ENCODE measurements at places on chromosomes 5 and 9.

- no peak for DNase-seq
These were observed 342.6 kb downstream of the MAN2A1 start for GRCh38 chr5:110032376-110032775.

GRCh38 chr9:136117916-136118319 is 757 bp downstream of the TMEM250 start:
- no peak for DNase-seq

- no peak for DNase-seq
These were observed 28.0 kb downstream of the TEX10 start for GRCh38 chr9:100324594-100325200.

GRCh38 chr9:89883401-89884341 is 278.9 kb downstream of the GADD45G start:
- DNase-seq = no peak

DNA sequence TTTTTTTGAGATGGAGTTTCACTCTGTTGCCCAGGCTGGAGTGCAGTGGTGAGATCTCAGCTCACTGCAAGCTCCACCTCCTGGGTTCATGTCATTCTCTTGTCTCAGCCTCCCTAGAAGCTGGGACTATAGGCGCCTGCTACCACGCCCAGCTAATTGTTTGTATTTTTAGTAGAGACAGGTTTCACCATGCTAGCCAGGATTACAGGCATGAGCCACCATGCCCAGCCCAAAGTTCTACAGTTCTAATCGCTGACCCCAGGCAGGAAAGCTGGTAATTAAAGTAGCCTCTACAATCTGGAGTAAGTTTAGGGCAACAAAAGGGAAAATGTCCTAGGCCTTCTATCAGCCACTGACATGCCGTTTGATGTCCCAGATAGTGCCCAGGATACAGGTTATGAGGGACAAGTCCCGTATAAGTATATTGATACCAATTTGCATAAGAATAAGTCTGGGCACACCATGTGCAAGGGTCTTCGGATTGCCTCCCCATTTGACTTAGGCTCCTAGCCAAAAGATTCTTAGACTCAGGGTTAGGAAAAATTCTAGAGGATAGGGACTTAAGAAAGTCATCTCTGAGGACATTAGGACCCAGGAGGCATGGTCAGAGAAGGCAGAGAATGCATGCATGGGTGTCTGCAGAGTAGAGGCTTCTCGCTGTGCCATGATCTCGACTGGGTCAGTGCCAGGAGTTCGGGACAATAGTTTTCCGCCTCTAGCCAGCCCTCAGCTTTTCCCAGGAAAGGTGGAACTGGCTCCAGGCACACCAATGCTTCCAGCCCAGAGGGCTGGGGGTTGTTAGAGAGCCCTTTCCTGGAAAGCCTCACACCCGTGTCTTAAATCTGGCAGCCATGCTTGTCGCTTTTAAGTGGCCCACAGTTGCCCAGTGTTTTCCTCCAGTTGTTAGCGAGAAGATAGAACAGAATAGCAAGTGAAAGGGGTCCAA is 1111.1 kb downstream of the TAF11L14 start:
- DNase-seq = no peak

DNA sequence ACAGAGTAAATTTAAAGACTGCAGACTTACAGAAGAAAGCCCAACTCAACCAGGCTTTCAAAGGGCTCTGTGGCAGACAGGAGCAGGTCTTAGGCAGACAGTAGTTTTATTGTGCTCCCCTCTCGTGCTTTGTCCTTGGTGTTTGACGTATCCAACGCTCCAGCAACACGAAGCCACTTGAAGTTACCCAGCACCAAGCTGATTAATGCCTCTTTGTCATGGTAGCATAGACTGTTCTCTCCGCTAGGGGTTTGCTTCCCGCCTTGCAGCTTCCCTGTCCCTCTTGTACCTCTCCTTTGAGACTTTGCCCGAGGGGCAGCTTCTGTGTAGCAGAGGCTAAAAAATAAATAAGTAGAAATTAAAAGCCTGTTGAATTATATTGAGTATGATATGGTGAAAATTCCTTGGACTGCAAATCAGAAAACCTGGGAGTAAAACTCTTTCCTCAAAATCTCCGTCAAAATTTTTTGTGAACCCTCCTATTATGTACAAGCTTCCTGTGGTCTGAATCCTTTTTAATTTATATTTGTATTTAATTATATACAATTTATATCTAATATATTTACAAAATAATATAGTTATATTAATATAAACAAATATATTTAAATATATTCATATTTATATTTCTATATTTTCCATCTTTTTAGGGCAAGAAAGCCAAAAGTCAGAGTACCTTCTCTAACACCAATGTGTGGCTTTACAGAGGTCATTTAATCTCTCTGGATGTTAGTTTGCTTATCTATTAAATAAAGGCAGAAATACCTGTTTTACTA is 405.4 kb downstream of the DMAC1 start:
- DNase-seq = no peak

DNA sequence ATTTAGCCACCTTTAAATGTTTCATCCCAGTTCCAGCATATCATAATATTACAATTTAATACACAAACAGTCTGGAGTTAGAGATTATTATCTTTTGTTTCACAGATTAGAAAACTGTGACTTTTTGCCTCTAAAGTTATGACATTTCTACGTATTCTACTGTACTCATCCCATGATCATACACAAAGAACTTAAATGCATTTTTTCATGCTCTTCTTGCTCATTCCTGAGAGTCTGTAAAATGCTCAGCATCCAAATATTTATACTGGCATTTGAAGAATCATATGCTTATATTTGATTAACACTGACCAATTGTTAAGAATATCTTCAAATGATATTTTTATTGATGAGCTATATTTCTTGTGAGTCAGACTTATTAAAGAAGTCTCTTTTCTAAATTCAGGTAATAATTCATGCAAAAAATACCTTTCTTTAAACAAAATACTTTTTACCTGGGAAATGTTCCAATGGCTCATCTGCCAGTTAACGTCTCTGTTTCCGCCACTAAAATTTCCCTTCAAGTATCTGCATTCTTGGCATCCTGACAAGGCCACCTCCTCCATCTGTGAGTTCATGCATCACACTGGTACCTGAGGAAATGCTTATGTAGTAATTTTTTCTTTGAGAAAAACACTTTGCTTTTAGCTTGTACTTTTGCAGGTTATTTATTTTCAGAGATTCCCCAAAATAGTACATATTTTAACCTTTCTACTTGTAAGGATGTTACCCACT is 139.6 kb upstream of the RASA1 start:
- no peak for DNase-seq

DNA sequence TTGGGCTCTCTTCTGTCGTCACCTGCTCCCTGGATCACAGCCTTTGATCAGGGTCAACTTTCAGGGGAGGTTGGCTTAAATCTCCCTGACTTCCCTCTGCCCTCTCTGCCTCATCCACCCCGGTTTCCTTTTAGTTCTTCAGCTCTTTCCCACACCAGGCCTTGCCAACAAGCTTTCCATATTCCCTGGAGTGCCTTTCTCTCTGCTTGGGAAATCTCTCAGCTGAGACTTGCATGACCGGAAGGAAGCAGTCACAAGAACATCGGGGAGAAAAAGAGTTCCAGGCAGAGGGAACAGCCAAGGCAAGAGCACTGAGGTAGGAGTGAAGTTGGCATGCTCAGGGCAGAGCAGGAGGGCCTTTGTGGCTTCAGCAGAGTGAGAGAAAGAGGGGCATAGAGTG is 88.4 kb upstream of the HSPA9 start:
- DNase-seq = no peak

DNA sequence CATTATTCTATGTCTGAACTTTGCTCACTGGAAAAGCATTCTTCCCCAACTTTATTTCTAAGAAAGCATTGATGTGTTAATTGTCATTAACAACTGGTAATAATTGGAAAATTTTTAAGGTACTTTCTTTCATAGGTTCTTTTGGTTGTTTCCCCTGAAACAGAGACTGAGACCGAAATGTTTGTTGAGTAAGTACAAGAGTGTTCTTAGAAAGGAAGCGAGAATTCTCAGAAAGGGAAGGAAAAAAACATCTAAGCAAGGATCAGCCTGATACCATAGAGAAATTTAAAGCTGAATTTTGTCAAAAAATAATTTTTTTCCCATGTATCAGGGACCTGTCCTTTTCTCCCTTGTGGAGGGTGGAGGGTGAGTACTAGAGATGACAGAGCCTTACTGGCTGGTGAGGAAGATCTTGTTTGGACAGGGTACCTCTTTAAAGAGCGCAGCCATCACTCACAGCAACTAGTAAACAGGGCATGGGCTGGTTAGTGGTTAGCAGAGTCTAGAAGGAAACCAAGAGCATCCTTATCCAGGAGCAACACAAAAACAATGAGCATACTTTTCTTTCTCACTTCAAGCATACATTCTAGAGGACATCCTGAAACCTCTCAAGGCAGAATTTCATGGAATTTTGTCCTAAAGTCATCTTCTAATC is 898.5 kb downstream of the DNAH5 start:
- DNase-seq = no peak

DNA sequence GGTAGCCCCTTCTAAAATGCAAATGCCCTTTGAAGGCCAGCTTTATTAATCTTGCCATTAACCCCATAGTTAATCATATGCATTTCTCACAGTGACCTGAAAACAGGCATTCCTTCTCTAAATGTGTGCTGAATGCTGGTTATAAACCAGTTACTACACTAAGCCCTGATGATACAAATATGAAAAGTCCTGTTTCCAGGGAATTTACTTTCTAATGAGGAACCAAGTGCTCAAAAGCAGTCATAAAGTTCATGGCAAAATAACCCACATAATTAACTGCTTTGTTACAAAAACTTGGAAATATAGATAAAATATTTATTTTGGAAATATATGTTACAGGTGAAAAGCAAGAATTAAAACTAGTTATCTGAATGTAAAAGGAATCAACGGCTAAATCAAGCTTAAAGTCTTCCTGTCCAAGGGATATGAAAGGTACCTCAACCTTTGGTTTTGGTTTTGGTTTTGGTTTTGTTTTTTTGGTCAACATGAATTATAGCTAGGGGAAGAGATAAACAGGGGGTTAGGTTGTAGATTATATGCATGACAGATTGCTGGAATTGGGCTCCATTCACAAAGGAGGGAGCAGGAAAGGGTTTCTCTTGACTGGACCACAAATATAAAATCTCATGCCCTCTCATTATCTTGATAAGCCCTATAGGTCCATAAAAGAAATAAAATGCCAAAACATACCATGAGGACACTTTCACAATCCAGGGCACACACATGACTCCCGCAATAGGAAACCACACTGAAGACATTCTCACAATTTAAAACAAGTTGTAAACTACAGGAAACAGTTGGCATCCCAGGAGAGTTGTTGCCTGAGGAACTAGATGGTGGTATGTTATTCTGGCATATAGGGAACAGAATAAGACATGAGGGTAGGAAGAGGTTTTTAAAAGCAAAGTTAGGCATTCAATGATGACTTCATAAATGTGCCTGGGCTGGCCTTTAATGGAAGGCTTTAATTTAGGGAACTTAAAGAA is 46.7 kb upstream of the MACIR start:
- no peak for DNase-seq

DNA sequence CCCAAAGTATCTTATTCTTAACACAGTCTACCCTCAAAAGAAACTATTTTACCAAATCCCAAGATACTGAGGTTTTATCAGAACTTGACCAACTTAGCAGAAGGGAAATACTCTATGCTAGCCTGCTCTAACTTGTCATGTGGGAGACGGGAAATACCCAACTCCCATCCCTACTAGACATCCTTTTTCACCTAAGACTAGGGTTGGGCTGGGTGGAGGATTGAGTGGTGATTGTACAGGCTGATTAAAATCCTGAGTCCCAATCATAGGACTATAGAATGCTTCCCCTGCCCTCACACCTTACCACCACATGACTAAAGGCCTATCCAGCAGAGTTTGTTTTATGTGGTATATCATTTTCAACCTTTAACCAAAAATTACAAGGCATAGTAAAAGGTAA is 786.5 kb downstream of the TAF11L14 start:
- DNase-seq = no peak

DNA sequence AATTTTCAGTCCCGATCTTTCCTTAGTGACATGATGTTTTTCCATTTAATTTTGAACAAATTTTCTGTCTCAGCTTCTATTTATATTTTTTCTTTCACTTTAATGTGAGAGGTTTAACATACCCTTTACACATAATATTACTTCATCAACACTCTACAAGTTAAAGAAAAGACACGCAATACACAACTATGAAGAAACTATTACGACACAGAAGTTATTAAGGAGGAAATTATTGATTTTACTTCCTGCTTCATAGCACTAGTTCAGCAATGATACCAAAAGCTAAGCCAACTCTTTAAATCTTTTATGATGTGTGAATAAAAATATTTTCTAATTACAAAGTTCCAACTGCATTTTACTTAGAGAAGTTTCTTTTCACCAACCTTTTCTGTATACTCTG is 432.3 kb upstream of the DAB2 start:
- no peak for DNase-seq

DNA sequence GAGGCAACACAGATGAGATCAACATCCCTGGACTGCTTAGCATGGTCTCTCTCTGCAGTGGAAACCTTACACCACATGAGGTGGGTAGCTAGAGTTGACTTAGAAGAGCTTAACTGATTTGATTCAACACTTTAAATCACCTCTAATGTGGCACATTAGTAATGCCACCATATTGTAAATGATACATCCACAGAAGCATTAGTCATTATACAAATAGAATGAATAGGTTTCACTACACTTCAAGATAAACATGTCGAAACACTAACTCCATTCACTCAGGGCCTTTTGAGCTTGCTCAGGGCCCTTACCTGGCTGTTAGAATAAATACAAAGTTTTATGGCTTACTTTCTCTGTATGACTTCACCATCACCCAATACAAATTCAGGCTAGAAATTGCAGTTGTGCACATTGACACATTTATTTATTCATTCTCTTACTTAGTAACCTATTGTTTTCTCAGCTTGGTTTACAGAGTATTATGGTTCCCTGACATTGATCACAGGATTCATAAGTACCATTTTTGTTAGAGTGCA is 9.3 kb upstream of the SMAD5 start:
- DNase-seq = no peak

DNA sequence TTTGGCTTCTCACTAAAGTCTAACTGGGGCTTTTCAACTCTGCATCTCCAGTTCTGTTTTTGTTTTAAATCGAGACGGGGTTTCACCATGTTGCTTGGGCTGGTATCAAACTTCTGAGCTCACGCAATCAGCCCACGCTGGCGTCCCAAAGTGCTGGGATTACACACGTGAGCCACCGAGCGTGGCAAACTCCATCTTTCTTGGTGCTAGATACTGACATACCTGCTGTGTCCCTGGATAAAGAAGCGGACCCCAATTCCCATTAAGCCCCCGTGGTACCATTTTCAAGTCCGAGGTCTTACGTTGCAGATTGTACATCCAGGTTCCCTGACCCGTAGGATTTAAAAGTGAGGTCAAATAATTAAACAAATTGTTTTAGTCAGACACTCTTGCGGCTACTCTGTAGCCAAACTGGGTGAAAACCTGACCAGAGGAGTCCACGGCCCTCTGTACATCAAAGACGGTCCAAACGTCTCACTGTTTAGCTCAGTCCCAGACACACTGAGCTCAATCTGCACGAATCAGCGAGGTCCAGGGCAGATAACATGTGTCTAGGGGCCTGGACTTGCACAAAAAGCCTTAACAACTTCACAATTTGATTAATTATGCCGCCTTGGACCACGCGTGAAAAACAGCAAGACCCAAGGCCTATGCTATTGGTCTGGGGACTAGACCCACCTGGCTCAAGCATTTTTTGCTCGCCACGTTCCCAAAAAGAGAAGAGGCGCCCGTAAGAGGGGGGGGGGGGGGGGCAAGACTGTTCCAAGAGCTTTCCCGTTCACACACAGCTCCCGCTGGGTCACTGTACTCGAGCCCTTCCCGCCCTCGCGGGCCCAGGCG is 727 bp upstream of the DNAJA1 start:
- no peak for DNase-seq
